ENCODE measurements at places on chromosomes 6 and 20.
A peak's percentile ranks its signal among the peaks of the same experiment; 100 is the strongest.

GRCh38 chr6:161389756-161390155 lies 115.9 kb upstream of the AGPAT4 start:
- DNase-seq, result no peak

DNA sequence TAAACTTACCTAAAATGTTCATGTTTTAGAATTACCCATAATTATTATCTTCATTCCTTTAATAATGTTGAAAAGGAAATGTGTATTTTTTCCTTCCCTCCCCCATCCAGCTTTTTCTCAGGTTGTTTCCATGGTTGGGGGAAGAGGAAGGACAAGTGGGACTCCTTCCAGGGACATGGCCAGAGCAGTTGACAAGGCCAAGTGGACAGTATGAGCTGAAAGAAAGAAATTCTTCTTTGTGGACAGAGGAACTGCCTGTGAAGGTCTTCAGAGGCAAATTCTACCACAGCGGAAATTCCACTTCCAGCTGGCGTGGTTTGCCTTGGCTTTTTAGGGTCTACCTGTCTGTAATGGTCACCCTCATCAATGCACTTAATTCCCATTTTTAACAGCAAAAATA lies 33.8 kb downstream of the RIN2 start:
- DNase-seq, result no peak

- DNase-seq, result no peak
Observed at GRCh38 chr6:106244931-106245330, 80.6 kb downstream of the ATG5 start.

DNA sequence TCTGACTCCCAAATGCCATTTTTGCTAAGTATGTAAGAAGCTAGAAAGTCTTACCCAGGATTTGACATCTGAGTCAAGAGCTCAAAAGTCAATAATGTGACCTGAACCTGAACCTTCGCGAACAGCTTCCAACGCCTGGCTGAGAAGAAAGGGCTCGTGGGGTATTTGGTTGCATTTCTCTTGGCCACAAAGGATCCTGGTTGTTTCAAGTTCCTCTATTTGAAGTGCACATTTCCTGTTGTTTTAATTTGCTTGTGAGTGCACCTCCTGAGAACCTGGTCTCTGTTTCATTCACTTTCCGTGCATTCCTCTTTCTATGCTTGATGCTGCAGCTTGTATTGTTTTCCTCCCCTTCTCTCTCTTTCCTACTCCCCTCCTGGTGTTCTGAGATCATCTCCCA lies 212.5 kb downstream of the FOXA2 start:
- DNase-seq, result peak; percentile 15

- no peak for DNase-seq
Observed at GRCh38 chr20:57467742-57468141, 57.2 kb downstream of the CTCFL start.

DNA sequence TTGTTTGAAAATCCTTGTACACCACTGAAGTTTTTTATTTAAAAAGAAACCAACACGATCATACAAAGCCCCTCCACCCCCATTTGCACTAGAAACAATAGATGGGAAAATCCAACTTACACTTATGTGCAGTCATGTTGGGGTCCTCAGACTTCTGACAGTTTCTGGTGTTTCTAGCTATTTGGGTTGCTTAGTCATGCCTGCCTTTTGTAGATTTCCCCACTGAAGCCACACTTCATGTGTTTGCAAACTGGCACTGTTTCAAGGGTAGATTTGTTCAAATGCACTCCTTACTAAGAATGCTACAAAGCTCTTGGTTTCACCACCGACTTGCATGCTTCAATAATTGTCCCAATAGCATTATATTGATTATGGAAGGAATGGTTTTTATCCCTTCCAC lies 1.5 kb downstream of the SH3BGRL2 start:
- no peak for DNase-seq

GRCh38 chr20:49590163-49591017 lies 22.5 kb upstream of the PTGIS start:
- peak; percentile 13 for DNase-seq

GRCh38 chr6:154951345-154952200 lies 43.5 kb upstream of the TIAM2 start:
- no peak for DNase-seq

- no peak for DNase-seq
Observed at GRCh38 chr6:166728884-166729530, 102.0 kb upstream of the RPS6KA2 start.

- no peak for DNase-seq
Observed at GRCh38 chr20:64136004-64136710, 28.1 kb upstream of the MYT1 start.

DNA sequence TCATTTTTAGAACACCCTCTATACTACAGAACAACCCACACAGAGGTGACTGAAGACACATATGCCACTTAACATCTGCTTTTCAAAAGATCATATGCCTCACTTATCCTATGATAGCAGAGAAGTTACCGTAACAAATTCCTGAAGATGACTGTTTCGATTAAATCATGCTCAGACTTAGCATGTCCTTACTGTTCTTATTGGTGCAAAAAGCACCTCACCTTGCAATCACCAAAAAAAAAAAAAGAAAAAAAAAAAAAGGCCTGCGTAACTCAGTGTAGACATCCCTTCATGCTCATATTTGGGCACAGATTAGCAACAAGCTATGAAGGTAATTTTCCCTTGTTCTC lies 17.7 kb upstream of the DST start:
- no peak for DNase-seq

GRCh38 chr6:111628142-111628850 lies 22.6 kb upstream of the TRAF3IP2 start:
- DNase-seq, result no peak

DNA sequence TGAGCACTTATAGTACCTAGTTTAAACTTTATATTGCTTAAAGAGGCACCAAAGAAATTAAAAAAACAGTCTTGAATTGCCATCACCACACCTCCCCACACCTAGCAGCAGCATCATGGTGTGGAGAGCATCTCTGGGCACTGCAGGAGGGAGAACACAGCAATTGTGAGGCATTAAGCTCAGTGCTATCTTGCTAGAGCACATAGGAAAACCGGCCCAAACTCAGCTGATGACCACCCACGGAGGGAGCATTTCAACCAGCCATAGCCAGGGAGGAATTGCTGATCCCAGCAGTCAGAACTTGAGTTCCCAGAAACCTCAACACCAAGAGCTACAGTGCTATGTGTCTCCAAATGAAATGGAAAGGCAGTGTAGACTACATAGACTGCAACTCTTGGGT lies 19.5 kb upstream of the DEFB113 start:
- DNase-seq, result no peak

DNA sequence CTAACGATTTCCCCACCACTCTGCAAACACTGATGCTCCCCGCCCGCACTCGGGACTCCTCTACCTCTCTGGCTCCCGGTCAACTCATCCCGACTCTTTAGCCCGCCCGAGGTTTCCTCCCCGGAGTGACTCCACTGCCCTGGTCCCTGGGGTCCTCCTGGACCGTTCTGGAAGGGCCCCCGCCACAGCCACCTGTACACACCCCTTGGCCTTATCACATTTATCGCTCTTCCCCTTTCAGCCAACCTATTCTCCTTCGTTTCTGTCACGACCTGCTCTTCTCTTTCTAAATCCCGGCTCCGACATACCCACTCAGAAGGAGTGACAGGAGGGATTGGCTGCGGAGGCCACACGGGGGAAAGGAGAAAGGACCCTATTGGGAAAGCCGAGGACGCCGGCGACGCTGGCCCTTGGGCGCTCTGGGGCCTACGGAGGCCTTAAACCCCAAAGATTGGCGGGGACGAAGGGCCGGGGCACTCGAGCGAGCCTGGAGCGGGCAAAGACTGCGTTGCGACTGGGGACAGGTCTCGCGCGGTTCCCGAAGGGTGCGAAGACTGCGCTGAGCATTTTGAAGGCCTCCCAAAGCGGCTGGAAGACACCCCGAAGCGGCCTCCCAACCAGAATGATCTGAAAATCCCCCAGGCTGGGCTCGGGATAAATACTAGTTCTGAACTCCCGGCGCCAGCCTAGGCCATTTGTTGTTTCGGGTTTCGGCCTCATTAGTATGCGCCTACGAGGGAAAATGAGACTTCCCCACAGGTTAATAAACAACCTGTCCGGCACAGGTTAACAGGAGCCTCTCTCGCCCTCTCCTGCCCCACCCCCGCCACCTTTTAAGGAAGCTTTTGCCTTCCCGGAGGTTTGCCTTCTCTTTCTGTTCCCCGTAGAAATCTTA lies 9.2 kb downstream of the SIM1 start:
- DNase-seq, result no peak

DNA sequence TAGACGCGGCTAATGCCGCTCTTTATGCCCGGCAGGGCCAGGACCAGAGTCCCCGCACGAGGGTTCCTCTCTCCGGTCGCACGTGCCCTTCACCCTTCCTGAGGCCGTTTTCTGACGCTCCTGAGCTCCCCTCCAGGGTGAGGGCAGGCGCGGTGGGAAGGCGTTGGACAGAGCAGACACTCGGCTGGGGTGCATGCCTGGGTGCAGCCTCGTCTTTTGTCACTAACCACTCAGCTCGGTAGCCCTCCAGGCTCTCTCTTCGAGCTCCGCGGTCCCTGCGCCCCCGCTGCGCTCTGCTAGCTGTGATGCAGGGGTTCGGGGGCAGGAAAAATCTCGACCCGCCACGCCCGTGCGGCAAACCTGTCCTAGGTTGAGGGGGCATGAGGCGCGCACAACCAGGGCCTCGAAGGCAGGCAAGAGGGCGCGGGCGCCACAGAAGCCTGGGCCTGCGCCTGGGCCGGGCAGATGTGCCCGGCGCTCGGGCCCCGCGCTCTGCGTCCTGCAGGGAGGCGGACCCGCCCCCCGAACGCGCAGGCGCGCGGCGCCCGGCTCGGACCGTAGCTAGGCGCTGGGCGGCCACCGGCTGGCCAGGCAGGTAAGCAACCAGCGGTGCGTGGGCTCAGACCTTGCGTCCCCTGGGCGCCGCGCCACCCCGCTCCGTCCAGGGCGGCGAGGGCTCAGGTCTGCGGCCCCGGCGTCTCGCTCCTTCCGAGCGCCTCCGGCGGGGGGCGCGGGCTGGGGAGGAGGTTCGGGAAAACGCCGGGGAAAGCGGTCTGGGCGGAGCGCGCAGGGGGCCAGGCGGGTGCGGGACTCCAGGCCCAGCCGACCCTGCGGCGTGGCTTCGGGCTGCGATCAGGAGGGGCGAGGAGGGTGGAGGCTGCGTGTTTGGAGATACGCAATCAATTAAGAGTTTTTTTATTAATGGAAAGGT lies at the start of gene L3MBTL1:
Gene L3MBTL1, plus strand, starts transcription at position 548 of the 931 bp plus-strand sequence. CDS start 5,807 bp downstream, outside the sequence.
- DNase-seq, result peak; percentile 18

DNA sequence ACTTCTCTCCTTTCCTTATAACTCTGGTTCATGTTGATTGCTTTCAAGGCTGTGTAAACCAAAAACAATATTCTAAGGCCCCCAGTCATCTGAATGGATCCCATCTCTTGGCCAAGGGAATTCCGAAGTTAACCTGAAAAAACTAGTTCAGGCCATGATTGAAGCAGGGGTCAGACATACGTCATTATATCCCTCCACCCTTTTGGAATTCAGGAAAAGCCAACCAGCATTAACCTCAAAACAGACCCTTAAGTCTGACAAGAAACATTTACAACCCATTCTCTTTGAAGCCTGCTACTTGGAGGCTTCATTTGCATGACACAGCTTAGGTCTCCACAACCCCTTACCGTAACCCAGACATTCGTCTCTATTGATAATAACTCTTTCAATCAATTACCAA lies 39.7 kb downstream of the SLC26A8 start:
- DNase-seq, result no peak

DNA sequence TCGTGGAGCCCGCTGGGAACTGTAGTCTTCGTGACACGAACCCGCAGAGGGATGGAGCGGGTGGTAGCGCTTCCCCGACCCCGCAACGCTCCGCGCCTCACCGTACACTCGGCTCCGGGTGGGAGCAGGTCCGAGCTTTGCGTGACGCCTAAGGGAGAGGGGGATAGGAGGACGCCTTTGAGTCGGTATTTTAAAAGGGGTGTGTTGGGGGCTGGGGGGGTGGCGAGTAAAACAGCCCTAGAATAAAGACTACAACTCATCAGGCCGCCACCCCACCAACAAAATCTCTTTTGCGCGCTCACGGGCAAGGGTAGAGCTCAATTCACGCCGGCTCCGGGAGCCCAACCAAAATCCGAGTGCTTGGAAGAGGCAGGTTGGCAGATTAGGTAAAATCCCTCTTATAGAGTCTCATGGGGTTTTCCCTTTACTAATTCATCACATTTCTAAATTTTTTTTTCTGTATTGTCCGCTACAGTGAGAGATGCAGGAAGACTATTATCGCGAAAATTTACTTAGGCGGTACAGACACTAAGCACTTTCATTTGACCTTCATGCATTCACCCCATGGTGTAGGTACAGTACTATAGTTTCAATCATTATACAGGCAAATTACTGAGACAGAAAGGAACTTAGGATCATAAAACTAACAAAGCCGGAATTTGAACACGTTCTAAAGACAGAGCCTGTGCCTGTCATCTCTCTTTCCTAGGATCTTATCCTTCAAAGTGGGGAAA lies 706 bp upstream of the SNX14 start:
- DNase-seq, result peak; percentile 51

DNA sequence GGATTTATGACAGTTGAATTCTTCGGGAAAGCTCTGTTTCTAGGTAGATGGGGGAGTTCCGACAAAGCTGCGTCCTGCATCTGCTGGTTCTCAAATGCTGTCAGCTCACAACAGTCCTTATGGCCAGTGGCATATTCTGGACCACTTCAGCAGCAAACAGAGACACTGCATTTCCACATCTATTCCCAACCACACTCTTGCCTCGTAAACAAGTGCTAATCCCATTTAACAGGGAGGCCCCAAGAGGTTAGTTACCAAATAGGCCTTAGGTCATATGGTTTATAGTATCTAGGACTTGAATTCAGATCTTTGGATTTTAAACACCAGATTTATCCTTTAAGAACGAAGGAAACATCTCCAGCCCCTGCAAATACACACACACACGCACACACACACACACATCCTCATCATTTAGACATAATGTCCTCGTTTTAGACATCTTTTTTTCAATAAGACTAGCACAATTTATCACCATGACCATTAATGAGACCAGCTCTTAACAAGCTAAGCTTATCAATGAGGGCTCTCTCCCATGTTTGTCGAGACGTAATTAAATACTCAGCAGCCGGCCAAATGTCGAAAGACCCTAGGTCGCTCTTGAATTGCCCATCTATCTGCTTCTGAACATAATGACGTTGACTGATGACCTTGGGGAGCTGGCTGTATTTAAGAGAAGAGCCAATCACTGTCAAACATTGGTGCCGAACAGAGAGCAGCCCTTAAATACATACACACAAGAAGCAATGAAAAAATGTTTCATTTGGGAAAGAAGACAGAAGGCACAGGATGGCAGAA lies 84.5 kb downstream of the PSMG4 start:
- no peak for DNase-seq

GRCh38 chr6:45467853-45468252 lies 90.1 kb upstream of the SUPT3H start:
- no peak for DNase-seq

- no peak for DNase-seq
Observed at GRCh38 chr20:11549172-11550103, 368.3 kb upstream of the BTBD3 start.

DNA sequence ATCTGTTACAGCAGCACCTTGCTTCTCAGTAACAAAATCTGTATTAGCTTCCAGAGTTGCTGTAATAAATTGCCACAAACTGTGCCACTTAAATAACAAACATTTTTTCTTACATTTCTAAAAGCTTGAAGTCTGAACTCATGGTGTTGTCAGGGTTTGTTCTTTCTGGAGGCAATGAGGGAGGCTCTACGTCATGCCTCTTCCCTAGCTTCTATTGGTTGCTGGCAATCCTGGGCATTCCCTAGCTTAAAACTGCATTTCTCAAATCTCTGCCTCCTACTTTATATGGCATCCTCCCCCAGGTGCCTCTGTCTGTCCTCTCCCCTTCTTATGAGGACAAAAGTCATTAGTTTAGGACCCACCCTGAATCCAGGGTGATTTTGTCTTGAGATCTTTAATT lies 41.6 kb upstream of the TMEM244 start:
- no peak for DNase-seq
